Esophagus muscularis mucosa (tissue), 4 donors: ENCODE measurements at places on chromosomes 13 and 19. TPM values are rescaled to one million over a fixed set of nuclear protein-coding genes. Genes with fewer than 3 reads are reported as not detected.

- DNase-seq, result no peak
Observed at GRCh38 chr13:100460791-100461190, 127.8 kb downstream of the GGACT start.

- DNase-seq, result no peak
Observed at GRCh38 chr13:46475541-46475991, 77.4 kb upstream of the LRCH1 start.

DNA sequence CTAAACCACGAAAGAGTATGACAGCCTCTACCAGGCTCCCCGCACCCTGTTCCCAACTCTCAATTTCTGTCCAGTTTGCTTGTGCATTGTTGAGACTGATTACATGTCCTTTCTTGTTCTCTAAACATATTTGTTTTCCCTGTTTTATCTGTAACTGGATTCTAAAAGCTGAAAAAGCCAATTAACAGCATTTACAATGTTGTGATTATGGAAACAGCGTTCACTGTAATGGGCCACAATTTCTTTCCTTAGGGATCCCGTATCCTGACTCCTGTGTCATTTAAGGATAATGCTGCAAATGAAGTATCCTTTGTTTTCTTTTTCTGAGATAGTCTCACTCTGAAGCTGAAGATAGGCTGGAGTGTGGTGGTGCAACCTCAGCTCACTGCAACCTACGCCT lies 20.5 kb downstream of the EBPL start:
- DNase-seq, result no peak

PEAK3 gene
- total RNA-seq, result 0.78 TPM

NCAN gene
- not detected for total RNA-seq
